ENCODE measurements at places on chromosomes 1 and 21.

DNA sequence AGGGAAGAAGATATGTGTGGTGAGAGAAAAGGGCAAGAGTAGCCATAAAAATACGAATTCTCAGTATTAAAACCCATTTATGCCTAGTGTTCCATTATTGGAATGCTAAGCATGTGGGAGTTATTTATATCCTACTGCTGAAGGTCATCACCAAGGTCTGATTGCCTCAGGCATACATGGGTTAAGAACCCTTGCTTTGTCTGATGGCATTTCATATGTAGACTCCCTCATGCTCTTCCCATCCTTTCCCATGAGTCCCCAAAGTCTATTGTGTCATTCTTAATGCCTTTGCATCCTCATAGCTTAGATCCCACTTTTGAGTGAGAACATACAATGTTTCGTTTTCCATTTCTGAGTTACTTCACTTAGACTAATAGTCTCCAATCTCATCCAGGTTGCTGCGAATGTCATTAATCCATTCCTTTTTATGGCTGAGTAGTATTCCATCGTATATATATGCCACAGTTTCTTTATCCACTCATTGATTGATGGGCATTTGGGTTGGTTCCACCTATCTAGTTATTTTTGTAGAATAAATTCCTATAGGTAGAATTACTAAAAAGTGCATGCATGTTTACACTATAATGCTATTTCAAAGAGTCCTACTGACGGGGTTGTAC lies 172.5 kb downstream of the DYRK1A start:
- peak; percentile 29 for DNase-seq

- no peak for DNase-seq
Observed at GRCh38 chr1:46400421-46400820, 6.3 kb downstream of the FAAH start.

GRCh38 chr1:156055281-156056048 lies 883 bp downstream of the LAMTOR2 start:
- DNase-seq, result no peak

GRCh38 chr1:205787287-205787916 lies 12.1 kb upstream of the RAB29 start:
- DNase-seq, result no peak

DNA sequence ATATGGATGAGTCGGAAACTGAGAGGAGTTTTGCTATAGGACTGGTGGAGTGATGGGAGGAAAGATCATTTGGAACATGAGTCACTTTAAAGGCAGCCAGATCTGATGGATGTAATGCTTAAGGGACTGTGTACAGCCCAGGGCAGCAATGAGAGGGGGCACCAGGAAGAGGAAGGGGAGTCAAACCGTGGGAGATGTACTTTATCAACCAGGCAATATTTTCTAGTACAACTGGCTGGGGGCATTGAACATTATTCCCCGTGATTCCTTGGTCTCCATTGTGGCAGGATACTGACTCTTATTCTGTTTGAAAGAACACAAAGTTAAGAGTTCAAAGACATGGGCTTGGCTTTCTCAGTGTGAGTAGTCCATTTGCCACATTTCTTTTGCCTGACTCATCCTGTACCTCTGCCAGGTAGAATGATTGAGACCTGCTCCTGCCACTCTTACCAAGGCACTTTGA lies 268.2 kb upstream of the NR5A2 start:
- peak; percentile 24 for DNase-seq

GRCh38 chr1:226222686-226223085 lies 778 bp upstream of the MIXL1 start:
- no peak for DNase-seq

- no peak for DNase-seq
Observed at GRCh38 chr1:1291023-1291528, 10.8 kb downstream of the SCNN1D start.

- no peak for DNase-seq
Observed at GRCh38 chr1:228527596-228527995, 40.4 kb downstream of the RNF187 start.

GRCh38 chr1:112337028-112337531 lies 58.9 kb upstream of the CTTNBP2NL start:
- peak; percentile 44 for DNase-seq

DNA sequence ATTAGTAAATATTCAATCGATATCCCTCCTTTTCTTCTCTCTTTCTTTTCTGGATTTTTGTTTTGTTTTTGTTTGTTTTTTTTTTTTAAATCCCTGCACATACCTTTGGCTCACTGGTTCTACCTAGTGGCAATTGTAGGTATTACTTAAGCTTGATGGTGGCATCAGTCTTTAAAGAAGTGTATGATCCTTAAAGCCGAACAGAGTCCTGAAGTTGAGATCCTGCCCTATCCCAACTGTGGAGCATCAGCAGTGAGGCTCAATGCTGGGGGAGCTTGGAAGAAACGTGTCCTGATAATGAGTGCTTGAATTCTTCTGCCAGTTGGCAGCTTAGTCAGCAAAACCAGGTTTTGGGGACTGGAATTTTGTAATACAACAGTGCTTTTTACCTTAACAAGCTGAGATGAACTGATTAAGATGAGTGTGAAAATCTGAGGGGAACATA lies 60.8 kb downstream of the FASLG start:
- peak; percentile 29 for DNase-seq

GRCh38 chr1:157030728-157031127 lies 14.8 kb downstream of the ARHGEF11 start:
- DNase-seq, result no peak

All from fibroblast of skin of scalp (primary cell).